ENCODE measurements at places on chromosomes 11 and 22.

GRCh38 chr11:5476186-5476819 lies 12.2 kb upstream of the OR52D1 start:
- DNase-seq: no peak

- DNase-seq: no peak
These were observed 67.7 kb upstream of the CLNS1A start for GRCh38 chr11:77705195-77705875.

- no peak for DNase-seq
These were observed 66.5 kb upstream of the CEP126 start for GRCh38 chr11:101848262-101848661.

GRCh38 chr11:72584939-72585597 lies 89.2 kb downstream of the PDE2A start:
- DNase-seq: no peak

GRCh38 chr11:126202646-126203359 lies 8.6 kb downstream of the RPUSD4 start:
- no peak for DNase-seq

- DNase-seq: no peak
These were observed 337.4 kb downstream of the SOX6 start for GRCh38 chr11:16018931-16019330.

DNA sequence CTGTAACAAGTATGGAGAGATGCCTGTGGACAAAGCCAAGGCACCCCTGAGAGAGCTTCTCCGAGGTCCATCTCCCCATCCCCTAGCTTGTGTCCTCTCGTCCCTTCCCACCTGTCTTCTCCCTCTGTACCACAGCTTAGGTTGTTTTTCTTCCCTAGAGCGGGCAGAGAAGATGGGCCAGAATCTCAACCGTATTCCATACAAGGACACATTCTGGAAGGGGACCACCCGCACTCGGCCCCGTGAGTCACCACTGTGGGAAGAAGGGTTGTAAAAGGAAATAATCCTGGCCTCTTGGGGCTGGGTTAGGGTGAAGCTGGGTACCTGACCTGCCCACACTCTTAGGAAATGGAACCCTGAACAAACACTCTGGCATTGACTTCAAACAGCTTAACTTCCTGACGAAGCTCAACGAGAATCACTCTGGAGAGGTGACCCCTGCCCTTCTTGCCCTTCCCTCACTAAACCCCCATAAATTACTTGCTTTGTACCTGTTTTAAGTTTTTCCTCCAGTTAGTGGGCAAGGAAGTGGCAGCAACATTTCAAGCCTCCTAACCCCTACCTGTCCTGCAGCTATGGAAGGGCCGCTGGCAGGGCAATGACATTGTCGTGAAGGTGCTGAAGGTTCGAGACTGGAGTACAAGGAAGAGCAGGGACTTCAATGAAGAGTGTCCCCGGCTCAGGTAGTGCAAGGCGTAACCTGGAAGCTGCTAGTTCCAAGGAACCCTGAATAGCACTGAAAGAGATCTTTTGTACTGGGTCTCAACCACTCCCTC lies 3.1 kb downstream of the TAF10 start:
- DNase-seq: peak; percentile 49

DNA sequence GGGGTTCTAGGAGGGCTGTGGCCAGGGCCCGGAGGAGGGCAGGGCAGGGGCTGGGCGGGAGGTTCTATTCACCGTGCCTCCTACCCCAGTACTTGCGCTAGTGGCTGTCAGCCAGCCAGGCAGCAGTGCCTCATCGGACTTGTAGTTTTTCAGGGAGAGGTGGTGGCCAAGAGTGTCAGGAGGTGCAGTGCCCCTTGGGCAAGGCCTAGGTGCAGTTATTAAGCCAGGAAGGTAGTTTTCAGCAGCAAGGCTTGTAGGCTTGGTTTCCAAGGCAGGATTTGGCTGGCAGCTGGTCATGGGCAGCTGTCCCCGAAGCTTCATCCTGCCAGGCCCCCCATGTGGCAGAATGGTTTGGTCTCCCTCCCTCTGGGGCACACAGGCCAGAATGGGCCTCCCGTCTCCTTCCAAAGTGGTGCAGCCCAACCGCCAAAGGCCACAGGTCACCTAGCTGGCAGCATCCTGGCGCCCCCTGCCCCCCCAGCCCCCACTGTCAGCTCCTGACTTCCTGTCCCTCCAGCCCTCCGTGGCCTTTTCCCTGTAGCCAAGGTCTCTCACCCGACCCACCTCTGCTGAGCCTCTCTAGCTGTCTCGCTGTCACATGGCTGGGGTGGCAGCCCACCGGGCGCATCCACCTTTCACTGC lies 8.5 kb downstream of the CCDC88B start:
- DNase-seq: no peak

GRCh38 chr11:75733431-75734107 lies 15.9 kb downstream of the MOGAT2 start:
- DNase-seq: no peak

- peak; percentile 35 for DNase-seq
These were observed 79.9 kb upstream of the SEPTIN5 start for GRCh38 chr22:19634226-19634975.

- no peak for DNase-seq
These were observed 2.8 kb upstream of the UPK2 start for GRCh38 chr11:118953265-118953664.

- no peak for DNase-seq
These were observed 68.7 kb downstream of the ZNRF3 start for GRCh38 chr22:28951969-28952521.

DNA sequence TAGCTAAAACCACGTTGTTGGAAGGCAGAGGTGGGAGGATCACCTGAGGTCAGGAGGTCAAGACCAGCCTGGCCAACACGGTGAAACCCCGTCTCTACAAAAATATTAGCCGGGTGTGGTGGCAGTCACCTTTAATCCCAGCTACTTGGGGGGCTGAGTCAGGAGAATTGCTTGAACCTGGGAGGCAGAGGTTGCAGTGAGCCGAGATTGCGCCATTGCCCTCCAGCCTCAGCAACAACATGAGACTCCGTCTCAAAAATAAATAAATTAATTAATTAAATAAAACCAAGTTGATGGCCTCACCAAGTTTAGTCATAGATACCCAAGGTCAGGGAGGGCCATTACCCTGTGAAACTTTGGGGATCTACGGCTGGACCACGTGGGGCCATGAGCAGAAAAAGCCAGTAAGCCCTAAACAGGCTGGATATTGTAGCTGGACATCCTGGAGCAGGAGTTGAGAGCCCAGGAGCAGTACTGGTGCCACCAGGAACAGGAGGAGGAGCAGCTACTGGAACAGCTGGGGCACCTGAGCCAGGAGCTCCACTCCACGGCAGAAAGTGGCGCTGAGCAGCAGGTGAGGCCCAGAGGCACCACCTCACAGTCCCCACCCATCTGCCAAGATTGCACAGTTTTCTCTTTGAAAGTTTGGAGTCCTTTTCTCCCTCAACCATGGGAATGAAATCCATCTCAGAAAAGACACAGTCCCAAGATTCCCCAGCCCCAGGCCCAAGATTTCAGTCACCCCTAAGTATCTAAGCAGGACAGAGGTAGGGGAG lies 50.5 kb downstream of the BTG4 start:
- no peak for DNase-seq

Data from activated CD8-positive, alpha-beta memory T cell treated with anti-CD3 and anti-CD28 coated beads, Interleukin-2, amount 50 U/mL, for 48 hours (primary cell).